ENCODE measurements at places on chromosomes 16 and 17.
A peak's percentile ranks its signal among the peaks of the same experiment; 100 is the strongest.

DNA sequence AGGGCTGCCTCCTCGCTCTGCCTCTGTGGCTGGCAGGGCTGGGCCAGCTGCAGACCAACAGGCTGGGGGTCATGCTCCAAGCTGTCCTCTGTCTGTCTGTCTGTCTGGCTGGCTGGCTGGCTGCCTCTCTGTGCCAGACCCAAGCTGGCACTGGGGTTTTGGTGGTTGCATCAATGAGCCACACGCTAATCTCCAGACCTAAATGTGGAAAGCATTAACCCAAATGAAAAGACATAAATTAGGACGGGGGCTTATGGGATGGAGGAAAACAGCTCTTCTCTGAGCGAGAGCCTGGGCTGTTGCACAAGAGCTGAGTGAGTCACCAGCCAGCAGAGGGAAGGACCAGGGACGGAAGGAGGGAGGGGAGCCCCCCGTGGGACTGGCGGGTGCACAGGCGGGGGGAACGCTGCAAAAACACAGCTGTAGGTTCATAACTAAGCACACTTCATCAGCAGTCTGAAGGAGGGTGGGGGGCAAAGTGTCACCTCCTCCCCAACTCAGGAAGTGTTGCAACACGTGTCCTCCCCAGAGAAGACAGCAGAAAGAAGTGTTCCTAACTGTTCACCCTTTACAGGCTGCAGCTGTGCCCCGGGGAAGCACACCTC, 83.4 kb downstream of the GAS7 start:
- H3K4me1 ChIP-seq, result no peaks in the 10 kb centered on the region
- no peak overlapping the region for H3K4me3 ChIP-seq
- H3K36me3 ChIP-seq, result no peaks in the 10 kb centered on the region
- H3K27me3 ChIP-seq, result no peaks in the 10 kb centered on the region
- DNase-seq, result peak; percentile 61

DNA sequence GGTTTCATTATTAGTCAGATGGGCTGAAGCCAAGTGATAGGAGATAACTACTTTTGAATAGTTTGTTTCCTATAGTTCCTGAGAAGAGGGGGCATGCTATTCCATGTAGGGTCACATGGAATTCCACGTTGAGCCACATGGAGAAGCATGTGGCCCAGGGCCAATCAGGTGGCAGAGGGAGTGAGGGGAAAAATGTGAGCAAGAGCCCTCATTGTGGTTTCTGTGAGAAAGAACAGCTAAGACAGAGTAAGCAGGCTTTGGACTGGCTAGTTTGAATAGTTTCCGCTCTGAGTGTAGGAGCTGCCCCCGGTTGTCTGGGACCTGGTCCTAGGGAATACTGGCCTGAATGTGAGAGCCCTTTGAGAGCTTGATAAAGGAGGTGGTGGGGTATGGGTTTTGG, 69.9 kb upstream of the CNTNAP4 start:
- DNase-seq, result no peak
- no peaks in the 10 kb centered on the region for H3K36me3 ChIP-seq
- no peaks in the 10 kb centered on the region for H3K4me1 ChIP-seq
- H3K27ac ChIP-seq, result no peak overlapping the region

- peaks cover 3% of the 10 kb centered on the region for H3K27me3 ChIP-seq
- no peak overlapping the region for H3K4me3 ChIP-seq
- H3K4me1 ChIP-seq, result no peaks in the 10 kb centered on the region
- DNase-seq, result no peak
- no peaks in the 10 kb centered on the region for H3K36me3 ChIP-seq
- no peak overlapping the region for H3K27ac ChIP-seq
Observed at GRCh38 chr16:88549671-88550245, 20.4 kb upstream of the ZC3H18 start.

DNA sequence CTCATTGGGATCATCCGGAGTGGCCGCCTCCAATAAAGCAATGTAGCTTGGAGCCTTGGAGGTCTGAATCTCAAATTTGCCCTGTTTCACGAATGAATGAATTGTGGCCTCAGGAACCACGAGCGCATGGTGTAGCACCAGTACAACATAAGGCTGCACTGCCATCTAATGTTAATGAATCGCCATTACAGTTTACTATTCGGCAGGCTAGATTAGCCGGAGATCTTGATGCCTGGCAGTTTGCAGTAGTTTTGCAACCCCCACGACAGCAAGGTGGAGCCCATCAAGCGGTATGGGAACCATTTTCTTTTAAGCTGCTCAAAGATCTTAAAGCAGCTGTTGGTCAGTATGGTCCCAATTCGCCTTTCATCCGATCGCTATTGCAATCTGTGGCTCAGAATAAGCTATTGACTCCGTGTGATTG, 18.8 kb downstream of the ALOX15B start:
- no peaks in the 10 kb centered on the region for H3K36me3 ChIP-seq
- no peak overlapping the region for H3K4me3 ChIP-seq
- DNase-seq, result peak; percentile 30
- no peak overlapping the region for H3K27ac ChIP-seq
- H3K27me3 ChIP-seq, result peaks cover 9% of the 10 kb centered on the region

GRCh38 chr16:27723711-27724481, 174.0 kb downstream of the KATNIP start:
- DNase-seq, result no peak
- H3K4me3 ChIP-seq, result no peak overlapping the region
- peaks cover 8% of the 10 kb centered on the region for H3K36me3 ChIP-seq
- no peaks in the 10 kb centered on the region for H3K27me3 ChIP-seq

DNA sequence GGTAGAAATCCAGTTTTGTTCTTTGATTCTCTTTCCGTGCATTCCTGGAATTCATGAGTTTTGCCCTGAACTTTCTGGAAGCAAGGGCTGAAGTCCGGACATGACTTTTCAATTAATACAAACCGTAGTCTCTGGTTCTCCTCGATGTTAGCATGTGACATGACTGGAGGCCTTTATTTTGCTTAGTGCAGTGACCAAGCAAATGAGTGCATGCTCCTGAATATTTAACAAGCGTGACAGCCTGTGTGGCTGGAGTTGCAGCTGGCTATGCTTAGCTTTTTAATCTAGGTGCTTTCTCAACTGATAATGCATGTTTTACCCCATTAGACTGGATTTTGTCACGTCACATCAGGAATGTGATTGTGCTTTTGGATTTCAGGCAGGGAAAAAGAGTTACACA, 302.1 kb downstream of the MAP2K6 start:
- no peak for DNase-seq
- no peaks in the 10 kb centered on the region for H3K4me1 ChIP-seq
- no peak overlapping the region for H3K4me3 ChIP-seq
- no peak overlapping the region for H3K27ac ChIP-seq
- no peaks in the 10 kb centered on the region for H3K36me3 ChIP-seq

DNA sequence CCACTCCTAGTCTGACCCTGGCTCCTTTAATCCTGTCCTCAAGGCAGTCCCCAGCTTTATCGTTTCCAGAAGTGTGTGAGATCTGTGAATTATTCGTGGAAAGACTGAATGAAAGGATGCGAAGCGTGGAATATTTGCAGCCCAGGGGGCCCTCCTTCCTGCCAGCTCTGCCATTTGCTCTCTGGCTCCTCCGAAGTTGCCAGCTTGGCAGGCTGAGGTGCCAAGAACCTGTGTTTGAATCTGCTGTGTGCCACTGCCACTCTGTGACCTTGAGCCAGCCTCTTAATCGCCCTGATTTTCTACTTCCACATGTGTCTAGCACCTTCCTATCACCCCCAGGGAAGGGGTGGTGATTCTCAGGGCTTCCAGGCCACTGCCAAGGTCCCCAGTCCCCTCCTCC, 10.8 kb downstream of the TBKBP1 start:
- H3K4me3 ChIP-seq, result no peak overlapping the region
- no peaks in the 10 kb centered on the region for H3K27me3 ChIP-seq
- no peaks in the 10 kb centered on the region for H3K36me3 ChIP-seq
- DNase-seq, result no peak
- no peak overlapping the region for H3K27ac ChIP-seq

DNA sequence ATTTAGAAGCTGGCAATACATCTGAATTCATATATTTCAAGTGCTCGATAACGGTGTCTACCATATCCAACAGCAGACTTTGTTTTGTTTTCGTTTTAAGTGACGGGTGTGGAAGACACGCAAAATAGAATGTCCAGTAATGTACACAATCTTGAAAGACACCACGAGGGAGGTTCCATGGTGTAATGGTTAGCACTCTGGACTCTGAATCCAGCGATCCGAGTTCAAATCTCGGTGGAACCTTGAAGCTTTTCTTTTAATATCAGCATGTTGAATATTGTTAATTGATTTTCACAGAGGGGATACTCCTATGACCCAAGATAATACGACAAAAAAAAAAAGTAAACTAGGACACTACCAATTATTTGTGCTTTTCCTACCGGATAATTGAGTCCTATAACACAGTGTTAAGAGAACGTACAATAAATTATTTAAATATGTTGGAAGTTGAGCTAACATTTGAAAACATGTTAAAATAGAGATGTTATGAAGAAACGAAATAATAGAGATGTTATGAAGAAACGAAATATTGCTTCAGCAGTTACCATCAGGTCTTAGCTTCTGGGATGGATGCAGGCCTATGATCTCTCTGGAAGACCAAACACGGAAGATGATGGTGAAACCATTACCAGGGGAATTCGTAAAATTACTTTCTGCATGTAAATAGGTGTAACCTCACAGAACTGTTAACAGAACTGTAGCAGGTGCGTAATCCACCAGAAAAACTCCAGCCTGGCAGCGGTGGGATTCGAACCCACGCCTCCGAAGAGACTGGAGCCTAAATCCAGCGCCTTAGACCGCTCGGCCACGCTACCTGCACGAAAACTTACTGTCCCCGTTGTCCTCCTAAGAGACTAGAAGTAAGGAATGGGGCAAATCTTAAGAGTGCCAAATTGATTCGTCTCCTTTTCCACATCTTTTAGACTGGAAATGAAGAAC, 1.5 kb upstream of the ALOXE3 start:
- no peaks in the 10 kb centered on the region for H3K36me3 ChIP-seq
- peak; percentile 55 for DNase-seq
- H3K27me3 ChIP-seq, result peaks cover 6% of the 10 kb centered on the region
- H3K27ac ChIP-seq, result peak overlapping the region; percentile 64
- H3K4me3 ChIP-seq, result peak overlapping the region; percentile 67

DNA sequence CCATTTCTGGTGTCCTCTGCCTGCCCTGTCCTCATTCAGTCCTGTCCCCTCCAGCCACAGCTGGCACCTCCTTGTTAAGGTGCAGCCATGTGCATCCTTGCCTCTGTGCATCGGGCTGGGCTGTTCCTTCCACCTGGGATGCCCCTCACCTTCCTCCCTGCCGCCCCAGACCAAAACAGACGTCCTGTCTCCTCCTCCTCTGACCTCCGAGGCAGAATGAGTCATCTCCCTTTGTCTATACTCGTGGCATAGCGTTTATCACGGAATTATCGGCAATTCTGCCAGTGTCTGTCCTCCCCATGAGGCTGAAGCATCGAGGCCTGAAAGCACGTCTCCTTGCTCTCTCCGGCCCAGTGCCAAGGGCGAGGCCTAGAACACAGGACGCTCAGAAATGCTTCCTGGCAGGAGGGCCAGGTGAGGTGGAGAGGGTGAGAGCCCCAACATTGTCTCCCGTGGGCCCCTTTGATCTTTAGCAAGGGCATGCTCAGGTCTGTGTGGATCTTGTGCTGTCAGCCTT, 4.6 kb downstream of the RAI1 start:
- no peaks in the 10 kb centered on the region for H3K27me3 ChIP-seq
- peaks cover 7% of the 10 kb centered on the region for H3K4me1 ChIP-seq
- no peak for DNase-seq

- H3K4me3 ChIP-seq, result peak overlapping the region; percentile 7
- DNase-seq, result no peak
- no peaks in the 10 kb centered on the region for H3K36me3 ChIP-seq
- H3K4me1 ChIP-seq, result peaks cover 45% of the 10 kb centered on the region
- H3K27me3 ChIP-seq, result no peaks in the 10 kb centered on the region
- no peak overlapping the region for H3K27ac ChIP-seq
Observed at GRCh38 chr16:27199235-27199586, 4.1 kb upstream of the KDM8 start.

GRCh38 chr16:20911361-20911760, 10.8 kb downstream of the LYRM1 start:
- H3K27ac ChIP-seq, result no peak overlapping the region
- H3K36me3 ChIP-seq, result no peaks in the 10 kb centered on the region
- H3K4me3 ChIP-seq, result no peak overlapping the region
- H3K4me1 ChIP-seq, result no peaks in the 10 kb centered on the region

DNA sequence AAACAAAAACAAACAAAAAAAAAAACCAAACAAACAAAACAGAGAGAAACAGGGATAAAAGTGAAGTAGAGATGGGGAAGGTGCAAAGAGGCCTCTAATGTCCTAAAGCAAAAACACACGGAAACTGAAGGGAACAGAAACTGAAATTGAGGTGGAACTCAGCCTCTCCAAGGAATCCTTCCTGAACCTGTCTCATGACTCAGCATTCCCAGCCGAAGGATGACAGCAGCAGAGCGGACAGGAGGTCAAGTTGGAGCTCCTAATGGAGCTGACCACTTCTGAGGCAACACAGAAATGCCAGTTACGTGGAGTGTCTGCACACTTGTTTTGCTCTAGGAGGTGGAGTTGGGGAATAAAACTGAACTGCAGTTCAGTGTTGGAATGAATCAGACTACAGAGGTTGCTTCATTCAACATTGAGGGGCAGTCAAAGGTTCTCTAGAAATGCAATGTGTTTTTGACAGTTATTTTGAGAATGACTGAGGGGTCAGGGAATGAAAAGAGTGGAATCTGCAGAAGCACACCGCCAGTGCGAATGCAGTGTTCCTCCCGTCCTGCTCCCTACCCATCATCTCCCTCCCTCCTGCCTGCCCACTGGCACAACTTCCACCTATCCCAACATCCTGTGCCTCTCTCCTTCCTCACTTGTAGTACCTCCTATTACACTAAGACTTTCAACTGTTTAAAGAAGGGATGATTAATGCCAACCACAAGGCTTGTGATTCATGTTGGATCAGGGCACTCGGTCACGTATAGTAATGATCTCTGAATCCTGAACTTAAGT, 6.3 kb downstream of the UBE2O start:
- H3K27ac ChIP-seq, result no peak overlapping the region
- H3K36me3 ChIP-seq, result no peaks in the 10 kb centered on the region
- H3K4me1 ChIP-seq, result peaks cover 9% of the 10 kb centered on the region
- DNase-seq, result no peak

GRCh38 chr16:85584267-85584666, 28.9 kb upstream of the GSE1 start:
- no peaks in the 10 kb centered on the region for H3K36me3 ChIP-seq
- no peaks in the 10 kb centered on the region for H3K27me3 ChIP-seq
- H3K4me1 ChIP-seq, result no peaks in the 10 kb centered on the region
- H3K27ac ChIP-seq, result no peak overlapping the region

DNA sequence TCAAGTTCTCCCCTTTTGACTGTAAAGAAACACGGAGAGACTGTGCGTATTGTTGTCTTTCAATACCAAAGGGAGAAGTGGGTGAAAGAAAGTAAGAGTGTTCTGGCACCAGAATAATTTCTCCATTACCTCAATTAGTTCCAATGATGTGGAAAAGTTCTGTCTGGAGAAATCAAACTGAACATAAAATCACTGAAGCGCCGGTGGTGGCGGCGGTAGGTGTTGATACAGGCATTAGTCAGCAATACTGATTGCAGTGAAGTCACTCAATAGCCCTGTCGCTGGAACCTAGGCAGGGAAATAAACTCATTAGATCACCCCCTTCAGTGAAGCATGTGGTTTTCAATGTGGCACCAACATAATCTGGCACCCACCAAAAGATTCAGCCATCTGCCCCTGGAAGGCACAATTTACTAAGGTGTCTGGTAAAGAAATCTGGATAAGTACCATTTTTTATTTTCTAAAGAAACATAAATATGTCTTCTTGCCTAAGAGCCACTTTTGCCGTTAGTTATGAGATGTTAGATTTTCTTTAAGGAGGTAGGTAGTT, 274.2 kb upstream of the SOX9 start:
- H3K4me1 ChIP-seq, result no peaks in the 10 kb centered on the region
- H3K36me3 ChIP-seq, result no peaks in the 10 kb centered on the region
- no peak for DNase-seq
- no peak overlapping the region for H3K4me3 ChIP-seq
- no peak overlapping the region for H3K27ac ChIP-seq
- H3K27me3 ChIP-seq, result no peaks in the 10 kb centered on the region

- H3K27me3 ChIP-seq, result no peaks in the 10 kb centered on the region
- no peak overlapping the region for H3K27ac ChIP-seq
- no peak overlapping the region for H3K4me3 ChIP-seq
Observed at GRCh38 chr16:57747496-57747895, 11.9 kb downstream of the KATNB1 start.
